ENCODE measurements at places on chromosomes 2 and 18. TPM values are rescaled to one million over a fixed set of nuclear protein-coding genes. Genes with fewer than 3 reads are reported as not detected.

- no peak for DNase-seq
- no peaks in the 10 kb centered on the region for H3K27me3 ChIP-seq
- no peaks in the 10 kb centered on the region for H3K36me3 ChIP-seq
- no peak overlapping the region for H3K4me3 ChIP-seq
Measured at GRCh38 chr18:48661421-48661820, 122.6 kb downstream of the CTIF start.

- H3K27ac ChIP-seq = no peak overlapping the region
- H3K27me3 ChIP-seq = no peaks in the 10 kb centered on the region
- peaks cover 20% of the 10 kb centered on the region for H3K4me1 ChIP-seq
- H3K4me3 ChIP-seq = no peak overlapping the region
Measured at GRCh38 chr2:20538308-20539132, 91.6 kb downstream of the RHOB start.

GRCh38 chr2:181658444-181658843, 1.5 kb upstream of the CERKL start:
- H3K27me3 ChIP-seq = no peaks in the 10 kb centered on the region
- H3K36me3 ChIP-seq = no peaks in the 10 kb centered on the region
- peaks cover 12% of the 10 kb centered on the region for H3K4me1 ChIP-seq
- H3K27ac ChIP-seq = no peak overlapping the region
- H3K4me3 ChIP-seq = no peak overlapping the region

- no peak overlapping the region for H3K4me3 ChIP-seq
- H3K27me3 ChIP-seq = no peaks in the 10 kb centered on the region
- no peaks in the 10 kb centered on the region for H3K36me3 ChIP-seq
Measured at GRCh38 chr2:40028792-40029488, 249.9 kb upstream of the THUMPD2 start.

DNA sequence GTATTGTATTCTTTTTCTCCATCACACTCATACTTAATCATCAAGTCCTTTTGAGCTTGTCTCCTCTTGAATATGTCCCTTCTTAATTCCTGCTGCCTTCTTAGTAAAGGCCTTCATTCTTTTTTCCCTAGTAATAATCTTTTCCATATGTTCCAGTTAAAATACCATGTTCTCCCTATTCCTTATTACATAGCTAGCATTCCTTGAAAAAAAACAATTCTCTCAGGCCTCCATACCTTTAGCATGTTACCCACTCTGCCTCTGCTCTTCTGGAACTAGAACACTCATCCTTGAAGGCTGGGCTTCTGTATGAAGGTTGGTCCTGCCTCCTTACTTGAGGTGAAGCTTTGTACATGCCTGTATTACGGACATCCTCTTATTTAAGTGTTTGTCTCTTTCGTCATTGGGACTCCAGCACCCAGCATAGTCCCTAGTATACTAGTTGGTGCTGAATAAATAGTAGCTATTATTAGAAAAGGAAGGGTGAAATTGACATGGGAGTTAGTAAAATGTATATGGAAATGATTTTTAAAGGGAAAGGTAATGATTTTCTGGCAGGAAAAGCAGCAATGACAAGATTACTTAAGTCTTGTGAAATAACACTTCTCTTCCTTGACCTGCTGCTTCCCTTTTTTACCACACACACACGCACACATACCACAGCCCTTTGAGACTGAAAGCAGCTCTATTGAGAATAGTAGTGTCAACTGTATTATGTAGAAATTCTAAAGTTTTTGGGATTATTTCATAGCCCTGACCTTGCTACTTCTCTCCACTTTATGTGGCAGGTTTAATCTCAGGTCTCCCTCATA, 45.6 kb downstream of the REL start:
- H3K4me1 ChIP-seq = peaks cover 6% of the 10 kb centered on the region
- no peak overlapping the region for H3K4me3 ChIP-seq
- H3K27me3 ChIP-seq = no peaks in the 10 kb centered on the region

HOXD9 gene
- not detected for total RNA-seq

TDRD15 gene
- total RNA-seq = not detected

- no peak overlapping the region for H3K27ac ChIP-seq
- peaks cover 12% of the 10 kb centered on the region for H3K4me1 ChIP-seq
- H3K36me3 ChIP-seq = no peaks in the 10 kb centered on the region
- H3K4me3 ChIP-seq = no peak overlapping the region
- DNase-seq = no peak
Measured at GRCh38 chr2:168988755-168989154, 42.4 kb downstream of the ABCB11 start.
